NCI-H460 (cell line): ENCODE measurements at places on chromosomes 7 and 10. TPM values are rescaled to one million over a fixed set of nuclear protein-coding genes. Genes with fewer than 3 reads are reported as not detected.

- DNase-seq = no peak
Measured at GRCh38 chr10:101053516-101053915, 8.3 kb upstream of the KAZALD1 start.

DNA sequence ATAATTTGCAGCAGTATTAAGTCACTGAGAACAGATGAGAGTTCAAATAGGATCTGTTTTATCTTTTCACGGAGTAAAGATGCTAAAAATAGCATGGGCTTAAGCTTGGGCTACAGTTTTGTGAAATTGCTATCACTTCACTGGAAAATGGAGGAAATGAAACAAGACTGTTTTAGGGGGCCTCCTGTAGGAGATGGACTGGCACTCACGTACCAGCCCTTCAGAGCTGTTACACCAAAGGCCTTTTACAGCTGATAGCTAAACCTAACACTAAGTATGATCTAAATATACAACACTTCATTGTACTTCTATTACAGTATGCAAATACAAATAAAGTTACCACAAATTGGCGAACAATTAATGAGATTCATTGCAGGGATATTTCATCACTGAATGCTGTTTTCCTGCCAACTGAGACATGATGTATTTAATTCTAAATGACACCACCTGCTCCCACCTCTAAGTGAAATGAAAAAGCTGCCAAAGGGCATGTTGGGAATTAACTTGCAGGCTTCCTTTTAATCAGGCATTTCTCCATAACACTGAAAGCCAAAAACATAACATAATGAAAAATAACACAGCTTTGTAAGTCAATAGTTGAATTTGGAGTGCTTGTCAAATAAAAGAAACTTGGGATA, 304.5 kb upstream of the LRRN3 start:
- DNase-seq = no peak

GRCh38 chr10:44070282-44070681, 314.6 kb downstream of the CXCL12 start:
- DNase-seq = no peak

GRCh38 chr7:157715071-157715937, 378.5 kb downstream of the DNAJB6 start:
- DNase-seq = no peak

DNA sequence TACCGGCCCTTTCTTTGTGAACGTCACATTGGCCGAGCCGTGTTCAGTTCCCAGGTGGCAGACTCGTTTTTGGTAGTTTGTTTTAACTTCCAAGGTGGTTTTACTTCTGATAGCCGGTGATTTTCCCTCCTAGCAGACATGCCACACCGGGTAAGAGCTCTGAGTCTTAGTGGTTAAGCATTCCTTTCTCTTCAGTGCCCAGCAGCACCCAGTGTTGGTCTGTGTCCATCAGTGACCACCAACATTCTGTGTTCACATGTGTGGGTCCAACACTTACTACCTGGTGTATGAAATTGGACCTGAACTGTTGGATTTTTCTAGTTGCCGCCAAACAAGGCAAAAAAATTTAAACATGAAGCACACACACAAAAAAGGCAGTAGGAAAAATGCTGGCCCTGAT, 9.9 kb upstream of the CSGALNACT2 start:
- DNase-seq = no peak

DNA sequence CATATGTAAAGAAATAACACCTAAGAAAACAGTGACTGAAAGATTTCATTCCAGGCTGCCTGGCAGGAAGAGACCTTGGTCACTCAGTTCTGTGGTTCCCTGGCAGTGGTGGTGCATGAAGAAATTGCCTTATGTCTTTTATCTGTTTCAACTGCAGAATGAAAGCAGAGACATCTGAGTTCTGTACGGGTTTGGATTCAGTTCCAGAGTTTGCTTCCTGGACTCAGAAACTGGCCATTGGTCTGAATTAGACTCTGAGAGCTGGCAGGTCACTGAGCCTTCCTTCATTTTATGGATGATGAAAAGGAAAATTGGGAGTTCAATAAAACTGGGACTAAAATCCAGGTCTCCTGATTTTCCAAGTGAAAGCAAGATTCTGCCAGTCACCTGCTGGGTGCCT, 428.9 kb upstream of the AUTS2 start:
- DNase-seq = no peak

GRCh38 chr7:35480806-35481205, 214.1 kb downstream of the HERPUD2 start:
- no peak for DNase-seq

DNA sequence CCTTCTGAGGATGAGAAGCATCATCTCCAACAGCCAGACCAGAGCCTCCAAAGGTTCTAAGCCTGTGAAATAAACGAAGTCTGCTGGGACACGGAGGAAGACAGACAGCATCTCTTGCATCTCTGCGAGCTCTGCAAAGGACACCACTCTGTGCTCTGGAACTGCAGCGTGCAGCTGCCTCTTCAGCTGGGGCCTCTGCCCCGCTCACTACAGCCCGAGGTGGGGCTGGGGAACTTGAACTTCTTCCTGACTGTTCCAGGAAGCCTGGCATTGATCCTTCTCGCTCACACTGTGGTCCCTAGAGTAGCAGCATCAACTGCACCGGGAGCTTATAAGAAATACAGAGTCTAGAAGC, 163.3 kb downstream of the USP6NL start:
- no peak for DNase-seq

UTF1 gene
- not detected in 2 replicates for total RNA-seq

GJC3 gene
- not detected in 2 replicates for total RNA-seq

TRIM74 gene
- 0.12 TPM in 1 of 2 replicates, not detected in the other for total RNA-seq

CSTF2T gene
- 22.9 and 24.4 TPM in 2 replicates for total RNA-seq

UPP1 gene
- 97.2 and 106 TPM in 2 replicates for total RNA-seq

C10orf53 gene
- total RNA-seq = not detected in 2 replicates

NUTM2E gene
- not detected in 2 replicates for total RNA-seq
